ENCODE measurements at places on chromosomes 5 and 9. TPM values are rescaled to one million over a fixed set of nuclear protein-coding genes. Genes with fewer than 3 reads are reported as not detected.

NIPAL4 gene
- total RNA-seq = 0.46 TPM

FOXD4L4 gene
- 0.19 TPM for total RNA-seq

STPG3 gene
- not detected for total RNA-seq

FGF10 gene
- not detected for total RNA-seq

GNPDA1 gene
- total RNA-seq = 48.1 TPM

DNAJA1 gene
- 113 TPM for total RNA-seq

GSN gene
- total RNA-seq = 2.5 TPM

TSLP gene
- not detected for total RNA-seq

WDR36 gene
- total RNA-seq = 27.6 TPM

FYB1 gene
- 335 TPM for total RNA-seq

DOCK2 gene
- 280 TPM for total RNA-seq

GFI1B gene
- not detected for total RNA-seq

BARHL1 gene
- total RNA-seq = not detected

RAI14 gene
- total RNA-seq = 0.66 TPM

PLPPR1 gene
- not detected for total RNA-seq

ARHGEF28 gene
- total RNA-seq = not detected

TEK gene
- not detected for total RNA-seq

PCDHB4 gene
- total RNA-seq = not detected

TNC gene
- total RNA-seq = not detected

PCDHB16 gene
- not detected for total RNA-seq

COL15A1 gene
- total RNA-seq = 0.20 TPM

FCN2 gene
- not detected for total RNA-seq

SPINK5 gene
- not detected for total RNA-seq

ANKRD34B gene
- not detected for total RNA-seq

TRAPPC13 gene
- total RNA-seq = 21.3 TPM

GPX3 gene
- not detected for total RNA-seq

SCGB3A2 gene
- not detected for total RNA-seq

FBP1 gene
- 1.3 TPM for total RNA-seq

CTXN3 gene
- not detected for total RNA-seq

LHFPL2 gene
- 0.23 TPM for total RNA-seq
